Stimulated activated CD4-positive, alpha-beta T cell treated with anti-CD3 and anti-CD28 coated beads, TNF-alpha, amount 100 ng/mL, for 24 hours (primary cell): ENCODE measurements at places on chromosomes 5 and 9.

DNA sequence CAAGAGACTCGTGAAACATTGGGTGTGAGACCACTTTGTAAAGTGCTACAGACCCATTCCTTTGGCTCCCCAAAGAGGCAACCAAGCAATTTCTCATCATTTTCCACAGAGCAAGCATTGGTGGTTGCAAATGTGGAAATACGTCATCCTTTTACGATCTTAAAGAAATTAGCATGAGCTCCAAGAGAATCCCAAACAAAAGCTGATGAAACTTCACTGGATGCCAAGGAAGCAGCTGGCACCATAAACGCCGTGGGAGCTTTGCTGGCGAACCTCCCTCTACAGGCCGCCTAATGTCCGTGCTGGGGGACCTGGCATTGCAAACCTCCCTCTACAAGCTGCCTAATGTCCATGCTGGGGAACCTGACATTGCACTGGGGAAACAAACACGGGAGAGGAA lies 432.4 kb downstream of the ACTL7B start:
- DNase-seq, result no peak

- no peak for DNase-seq
These were observed 4.4 kb downstream of the SNX18 start for GRCh38 chr5:54521856-54522479.

DNA sequence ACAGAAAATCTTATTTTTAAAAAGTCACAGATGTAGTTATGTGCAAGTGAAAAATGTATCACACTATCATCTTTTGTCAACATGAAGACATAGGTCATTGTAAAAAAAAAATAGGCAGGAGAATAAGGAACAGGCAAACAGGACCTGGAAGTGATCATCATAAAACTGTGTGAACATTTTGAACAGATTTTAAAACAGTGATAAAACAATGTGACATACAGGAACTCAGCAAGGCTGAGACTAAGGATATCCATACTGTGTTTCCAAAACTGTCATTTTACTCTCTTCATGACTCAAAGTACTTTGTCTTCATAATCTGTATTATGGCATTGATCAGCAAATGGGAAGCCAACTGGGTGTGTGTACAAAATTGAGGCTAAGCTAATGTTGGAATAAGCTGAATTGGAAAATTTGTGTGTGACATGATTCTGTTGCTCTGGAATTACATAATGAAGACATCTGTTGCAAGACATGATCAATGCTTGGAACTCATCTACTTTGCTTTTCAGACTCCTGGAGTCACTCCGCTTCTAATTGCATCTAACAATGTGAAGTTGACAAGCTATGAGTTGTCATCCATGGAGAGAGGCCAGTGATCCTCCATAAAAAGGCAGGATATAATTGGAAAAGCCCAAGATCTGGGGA lies 978.7 kb upstream of the NUDT12 start:
- no peak for DNase-seq

DNA sequence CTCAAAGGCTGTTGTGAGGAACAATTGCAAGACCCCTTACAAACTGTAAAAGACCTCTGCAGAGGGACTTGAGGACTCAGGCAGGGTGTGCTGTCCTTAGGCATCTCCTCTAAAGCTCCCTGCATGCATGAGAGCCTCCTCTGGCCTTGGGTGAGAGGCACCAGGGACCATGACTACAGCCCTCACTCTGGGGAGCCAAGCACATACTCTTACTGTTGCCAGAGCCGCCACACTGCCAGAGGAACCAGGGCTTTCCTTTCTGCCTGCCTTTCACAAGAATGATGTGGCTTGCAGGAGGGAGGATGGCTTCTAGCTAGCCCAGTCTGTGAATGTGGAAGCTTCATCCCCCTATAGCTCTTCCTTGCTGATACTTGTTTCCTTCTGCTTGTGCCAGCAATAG lies 5.9 kb downstream of the IGFBPL1 start:
- DNase-seq, result no peak

- DNase-seq, result no peak
These were observed 128.9 kb upstream of the PTPN3 start for GRCh38 chr9:109627042-109627441.

- DNase-seq, result no peak
These were observed 26.4 kb upstream of the SLC1A1 start for GRCh38 chr9:4463824-4464223.

DNA sequence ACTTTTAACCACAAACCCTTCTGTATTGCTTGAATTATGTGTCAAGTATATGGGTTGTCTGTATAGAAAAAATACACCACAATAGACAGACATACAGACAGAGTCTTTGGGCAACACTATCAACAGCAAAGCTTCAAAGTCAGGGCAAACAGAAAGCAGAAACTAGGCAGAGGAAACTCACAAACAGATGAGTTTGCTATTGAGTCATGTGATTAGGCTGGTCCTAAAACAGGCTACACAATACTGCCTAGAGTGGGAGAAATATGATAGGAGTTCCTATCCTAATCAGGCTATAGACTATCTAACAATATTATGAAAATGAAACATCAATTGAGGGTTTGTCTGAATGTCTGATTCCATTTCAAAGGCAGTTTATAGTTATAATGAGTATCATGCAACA lies 156.4 kb downstream of the EDIL3 start:
- DNase-seq, result no peak

GRCh38 chr9:37415011-37415719 lies 7.3 kb upstream of the GRHPR start:
- DNase-seq, result peak; percentile 69

DNA sequence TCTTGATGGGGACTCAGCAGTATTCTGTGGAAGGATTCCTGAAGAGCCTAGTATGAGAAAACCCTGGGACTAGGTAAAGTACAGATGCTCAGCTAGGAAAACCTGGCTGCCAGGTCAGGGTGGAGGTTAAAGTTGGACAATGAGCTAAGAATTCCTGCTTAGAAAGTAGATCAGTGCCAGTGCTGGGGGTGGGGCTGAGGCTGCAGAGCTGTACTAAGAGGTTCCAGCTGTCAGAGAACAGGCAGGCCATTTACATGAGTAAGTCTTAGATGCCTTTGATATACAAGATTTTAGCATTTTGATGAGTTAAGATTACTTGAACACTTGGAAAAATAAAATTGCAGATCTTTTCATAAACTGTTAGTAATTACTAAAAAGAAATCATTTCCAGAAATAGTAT lies 332.3 kb upstream of the NUDT12 start:
- no peak for DNase-seq

- DNase-seq, result no peak
These were observed 457.9 kb downstream of the ZSWIM6 start for GRCh38 chr5:61790007-61790406.

- DNase-seq, result no peak
These were observed 53.8 kb downstream of the MFAP3 start for GRCh38 chr5:154092356-154093141.

DNA sequence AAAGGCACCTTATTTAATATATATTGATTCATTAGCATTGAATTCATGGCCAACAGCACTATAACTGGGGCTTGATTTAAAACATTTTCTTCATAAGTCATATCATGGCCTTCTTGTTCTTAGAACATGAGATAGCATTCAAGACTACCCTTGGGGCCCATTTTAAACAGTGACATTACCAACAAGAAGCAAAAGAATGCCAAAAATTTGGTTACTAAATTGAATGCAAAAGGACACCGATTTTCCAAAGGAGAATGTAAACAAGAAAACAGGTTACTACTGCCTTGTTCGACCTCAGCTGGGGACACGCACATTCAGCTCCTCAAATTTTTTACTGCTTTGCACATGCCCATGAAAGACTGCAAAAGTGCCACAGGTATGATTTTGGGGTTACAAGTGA lies 219.4 kb upstream of the TLE4 start:
- no peak for DNase-seq

DNA sequence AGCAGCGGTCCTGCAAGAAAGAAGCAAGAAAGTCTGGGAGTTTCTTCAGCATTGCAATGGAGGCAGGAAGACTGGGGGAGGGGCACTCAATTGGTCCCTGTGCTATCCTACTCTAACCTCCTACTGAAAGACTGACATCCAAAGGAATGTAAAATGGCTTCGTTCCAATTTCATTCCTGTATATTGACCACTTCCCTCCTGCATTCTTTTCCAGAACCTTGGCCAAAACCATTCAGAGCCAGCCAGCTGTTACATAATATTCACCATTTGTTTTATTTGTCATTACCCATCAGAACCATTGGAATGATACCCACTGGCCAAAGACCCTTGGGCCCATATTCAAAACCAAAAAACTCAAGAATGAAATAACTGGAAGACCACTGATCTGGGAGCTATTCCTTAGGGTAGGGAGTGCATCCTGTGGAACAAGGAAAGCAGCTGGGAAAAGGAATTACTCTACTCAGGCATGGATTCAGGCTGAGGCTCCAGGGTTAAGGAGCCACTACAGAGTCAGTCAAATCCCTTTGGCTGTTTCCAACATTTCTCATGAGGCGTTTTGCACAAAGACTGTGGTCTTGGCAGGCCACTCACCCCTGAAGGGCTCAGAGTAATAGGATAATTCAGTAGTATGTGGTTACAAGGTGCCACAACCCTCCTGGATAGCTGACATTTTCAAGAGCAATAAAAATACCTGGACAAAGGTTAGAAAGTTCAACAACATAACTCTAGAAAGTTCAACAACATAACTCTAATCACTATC lies 148.7 kb upstream of the SLC1A3 start:
- DNase-seq, result no peak

DNA sequence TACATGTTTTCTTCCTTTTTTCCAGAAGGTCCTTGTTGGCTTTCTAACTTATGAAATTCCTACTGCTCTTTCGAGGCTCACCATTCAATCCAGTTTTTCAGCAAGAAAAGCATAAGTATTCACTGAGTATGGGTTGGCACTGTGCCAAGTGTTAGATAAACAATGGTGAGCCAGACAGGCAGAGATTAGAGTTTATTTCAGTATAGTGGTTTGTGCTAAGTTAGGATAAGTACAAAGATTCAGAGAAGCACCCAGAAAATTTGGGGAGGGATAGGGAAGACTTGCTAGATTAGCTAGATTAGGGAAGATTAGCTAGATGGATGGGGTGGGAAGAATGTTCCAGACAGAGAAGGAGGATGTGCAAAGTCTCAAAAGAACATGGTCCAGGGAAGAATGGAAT lies 122.9 kb downstream of the OXCT1 start:
- no peak for DNase-seq

DNA sequence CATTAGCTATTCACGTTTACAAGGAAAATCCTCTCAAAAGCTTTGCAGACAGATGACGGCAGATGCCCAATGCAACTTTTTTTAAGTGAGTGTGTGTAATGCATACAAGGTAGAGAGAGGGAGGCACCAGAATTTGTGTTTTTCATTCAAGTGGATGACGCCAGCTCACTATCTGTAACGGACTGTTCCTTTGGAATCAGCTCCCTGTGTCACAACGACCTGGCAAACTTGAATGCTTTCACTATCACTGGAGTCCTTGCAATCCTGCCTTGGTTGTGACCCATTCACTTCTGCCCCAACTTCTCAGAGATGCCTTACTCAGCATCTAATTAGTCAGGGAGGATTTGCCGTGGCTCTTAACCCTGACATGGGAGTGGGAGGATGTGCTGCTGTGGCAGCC lies 148.5 kb downstream of the BNC2 start:
- DNase-seq, result no peak

- no peak for DNase-seq
These were observed 63.6 kb upstream of the SLC28A3 start for GRCh38 chr9:84404095-84404686.

GRCh38 chr5:99104538-99105132 lies 175.8 kb upstream of the CHD1 start:
- no peak for DNase-seq

DNA sequence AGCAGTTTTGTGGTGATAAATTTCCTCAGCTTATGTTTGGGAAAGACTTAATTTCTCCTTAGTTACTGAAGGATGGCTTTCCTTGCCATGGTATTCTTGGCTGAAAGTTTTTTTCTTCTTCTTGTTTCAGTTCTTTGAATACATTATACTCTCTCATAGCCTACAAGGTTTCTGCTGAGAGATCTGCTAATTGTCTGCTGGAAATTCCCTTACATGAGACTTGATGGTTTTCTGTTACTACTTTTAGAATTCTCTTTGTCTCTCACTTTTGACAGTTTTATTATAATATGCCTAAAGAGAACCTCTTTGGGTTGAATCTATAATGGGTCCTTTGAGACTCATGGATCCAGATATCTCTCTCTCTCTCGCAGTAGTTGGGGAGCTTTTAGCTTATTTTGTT lies 693.6 kb downstream of the PRELID2 start:
- no peak for DNase-seq

DNA sequence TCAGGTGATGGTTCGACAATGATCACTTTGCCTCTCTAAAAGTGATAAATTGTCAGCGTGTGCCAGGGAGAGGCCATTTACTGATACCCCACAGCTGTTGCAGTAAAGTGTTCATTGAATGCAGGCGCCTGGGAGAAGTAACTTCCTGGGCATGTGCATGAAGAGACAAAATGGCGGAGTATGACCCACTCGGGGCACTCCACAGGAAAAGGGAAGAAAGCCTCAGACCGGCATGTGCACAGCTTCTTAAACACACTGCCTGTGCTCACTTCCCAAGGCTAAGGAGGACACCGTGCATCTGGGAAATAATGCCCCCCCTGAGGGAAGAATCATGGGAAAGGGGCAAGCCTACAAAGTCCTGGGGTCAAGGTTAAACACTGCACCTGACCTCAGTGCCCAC lies 329.5 kb downstream of the ICE1 start:
- DNase-seq, result no peak

DNA sequence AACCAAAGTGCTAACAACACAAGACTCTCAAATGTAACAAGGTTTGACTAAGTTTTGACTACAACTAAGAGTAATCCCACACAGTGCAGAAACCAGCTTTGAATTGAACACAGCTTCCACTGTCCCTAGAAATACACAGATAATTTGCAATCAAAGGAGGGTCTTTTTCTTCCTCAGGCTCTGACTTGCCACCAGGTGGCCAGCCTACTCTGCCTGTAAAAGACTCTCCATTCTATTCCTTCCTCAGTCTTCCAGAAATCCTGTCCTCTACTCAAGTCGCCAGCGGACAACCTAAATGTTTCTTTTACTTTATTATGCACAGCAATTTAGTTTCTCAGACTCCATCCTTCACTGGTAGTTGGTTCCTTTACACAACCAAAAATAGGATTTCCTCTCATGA lies 32.2 kb upstream of the MCTP1 start:
- DNase-seq, result no peak

DNA sequence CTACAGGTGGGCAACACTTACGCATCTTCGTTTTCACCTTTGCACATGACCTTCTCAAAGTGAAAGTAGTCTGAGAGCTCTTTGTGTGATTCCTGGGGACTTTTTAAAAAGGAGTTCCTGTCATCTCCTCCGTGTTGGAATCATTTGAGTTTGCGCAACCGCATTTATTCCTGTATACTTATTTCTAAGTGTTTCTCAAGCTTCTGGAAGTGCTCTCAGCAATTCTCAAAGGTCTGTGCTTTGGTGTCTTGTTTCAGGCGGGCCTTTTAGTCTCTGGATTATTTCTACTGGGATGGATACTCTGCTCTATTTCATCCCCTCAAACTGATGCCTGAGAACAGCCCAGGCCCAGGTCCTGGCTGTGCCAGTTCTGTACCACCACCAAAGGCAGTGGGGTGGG lies 226.5 kb upstream of the TUT7 start:
- DNase-seq, result no peak
